ENCODE measurements at places on chromosomes 2 and 18.

DNA sequence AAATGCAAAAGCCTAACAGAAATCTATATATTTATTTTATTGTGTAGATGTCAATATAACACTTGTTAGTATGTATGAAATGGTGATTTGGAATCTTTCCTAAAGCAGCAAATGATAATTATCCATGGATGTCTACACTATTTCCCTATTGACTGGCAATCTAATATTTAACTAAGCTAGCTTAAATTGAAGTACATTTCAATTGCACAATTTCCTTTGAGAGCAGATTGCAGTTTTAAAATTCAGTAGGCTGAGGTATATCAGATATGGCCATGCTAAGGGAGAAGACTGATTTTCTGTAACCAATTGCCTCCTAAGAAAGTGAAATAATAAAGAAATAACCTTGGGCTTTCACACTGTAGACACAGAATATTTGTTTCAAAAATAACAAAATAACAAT, 90.1 kb upstream of the KCNJ3 start:
- DNase-seq: no peak

DNA sequence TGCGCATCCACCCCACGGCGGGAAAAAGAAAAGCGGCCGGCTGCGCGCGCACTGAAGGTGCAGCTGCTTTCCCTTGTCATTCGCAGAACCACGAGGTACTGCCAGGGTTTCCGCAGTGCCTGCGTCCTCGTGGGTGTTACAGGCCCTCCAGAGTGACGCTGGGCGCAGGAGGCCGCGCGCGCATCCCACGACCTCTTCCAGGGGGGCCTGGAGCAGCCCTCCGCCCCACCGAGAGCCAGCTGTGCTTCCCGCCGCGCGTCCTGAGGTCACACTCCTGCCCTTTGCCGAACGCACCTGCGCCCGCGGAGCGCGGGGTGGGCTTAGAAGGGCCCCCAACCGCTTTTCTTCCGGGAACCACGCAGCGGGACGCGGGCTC, 378 bp upstream of the IAH1 start:
- peak; percentile 37 for DNase-seq

DNA sequence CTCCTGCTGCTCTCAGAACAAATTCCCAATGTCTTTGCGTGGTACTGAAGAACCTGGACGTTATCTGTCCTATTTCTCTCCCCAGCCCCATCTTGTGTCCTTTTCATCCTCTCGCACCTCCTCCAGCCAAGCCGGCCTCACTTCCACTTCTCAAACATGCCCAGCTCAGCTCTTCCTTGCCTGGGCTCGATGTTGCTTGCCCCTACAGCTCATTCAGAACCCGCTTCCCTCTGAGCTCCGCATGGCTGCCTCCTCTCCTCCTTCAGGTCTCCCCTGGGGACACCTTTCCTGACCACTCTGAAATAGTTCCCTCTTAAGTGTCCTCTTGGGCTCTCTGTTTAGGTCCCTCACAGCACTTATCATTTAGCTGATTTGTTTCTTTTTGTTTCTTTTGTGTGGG, 6.7 kb upstream of the SMARCAL1 start:
- DNase-seq: no peak

- DNase-seq: no peak
These were observed 11.6 kb upstream of the MRPL19 start for GRCh38 chr2:75634945-75635344.

DNA sequence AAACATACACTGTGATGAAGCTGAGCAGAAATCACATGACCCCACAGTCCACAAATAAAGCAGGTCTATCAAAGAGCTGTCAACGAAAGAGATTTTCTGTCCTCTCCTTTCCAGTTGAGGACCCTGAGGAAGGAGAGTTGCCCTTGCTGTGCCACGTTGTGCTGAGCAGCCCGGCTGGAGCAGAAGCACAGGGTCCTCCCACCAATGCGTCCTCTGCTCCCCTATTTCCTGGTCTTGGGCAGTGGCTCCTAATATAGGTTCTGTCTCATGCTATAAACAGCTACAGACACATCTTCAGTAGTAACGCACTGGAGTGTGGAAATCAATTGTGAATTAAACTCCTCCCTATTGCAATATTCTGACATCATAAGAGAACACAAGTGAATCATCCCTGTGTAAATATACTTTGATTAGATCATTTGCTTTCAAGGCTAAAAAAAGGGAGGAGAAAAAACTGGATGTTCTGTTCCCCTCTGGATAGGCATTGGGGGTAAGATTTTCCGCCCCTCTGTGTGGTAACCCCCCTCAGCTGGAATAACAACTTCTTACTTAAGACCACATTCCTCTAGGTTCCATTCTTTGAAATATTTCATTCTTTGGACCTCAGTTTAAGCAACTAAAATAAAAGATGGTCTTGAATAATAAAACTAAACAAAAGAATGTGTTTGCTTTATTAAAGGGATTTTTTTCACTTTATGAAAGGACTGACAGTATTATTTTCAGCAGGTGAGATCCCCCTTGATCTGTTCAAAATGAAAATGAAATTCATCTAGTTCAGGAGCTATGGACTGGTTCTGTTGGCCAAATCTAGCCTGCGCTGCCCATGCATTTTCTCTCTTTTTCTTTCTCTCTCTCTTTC, 8.3 kb upstream of the RHOB start:
- DNase-seq: peak; percentile 98

- DNase-seq: no peak
These were observed 142.9 kb upstream of the ZSWIM2 start for GRCh38 chr2:186991766-186992417.

DNA sequence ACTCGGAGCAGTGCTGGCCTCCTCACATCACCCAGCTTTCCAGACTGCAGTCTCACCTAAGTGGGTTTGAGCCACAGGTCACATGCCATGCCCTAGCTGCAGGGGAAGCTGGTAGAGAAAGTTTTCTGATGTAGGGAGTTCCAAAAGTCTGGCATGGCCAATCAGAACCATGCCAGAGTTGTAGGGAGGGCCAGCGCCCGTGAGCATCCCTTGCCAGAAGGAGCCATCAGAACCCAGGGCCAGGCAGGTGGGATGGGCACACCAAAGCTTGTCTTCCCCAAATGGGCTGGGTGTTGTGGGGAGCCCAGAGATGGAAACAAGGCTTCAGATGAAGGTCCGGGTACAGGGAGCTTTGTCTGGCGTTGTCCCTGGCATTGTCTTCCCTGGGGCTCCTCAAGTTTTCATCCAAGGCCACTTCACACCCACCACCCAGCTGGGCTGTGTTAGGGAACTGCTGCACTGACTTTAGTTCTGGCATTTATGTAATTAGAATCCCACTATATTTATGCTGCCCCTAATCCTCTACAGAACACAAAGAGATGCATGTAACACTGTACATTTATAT, 247.9 kb downstream of the KLHL29 start:
- DNase-seq: no peak

- no peak for DNase-seq
These were observed 49.5 kb downstream of the ASB1 start for GRCh38 chr2:238476258-238476657.

- no peak for DNase-seq
These were observed 55.9 kb downstream of the ICOS start for GRCh38 chr2:203992509-203992908.

GRCh38 chr2:201148434-201148990, 32.5 kb downstream of the CFLAR start:
- DNase-seq: no peak

DNA sequence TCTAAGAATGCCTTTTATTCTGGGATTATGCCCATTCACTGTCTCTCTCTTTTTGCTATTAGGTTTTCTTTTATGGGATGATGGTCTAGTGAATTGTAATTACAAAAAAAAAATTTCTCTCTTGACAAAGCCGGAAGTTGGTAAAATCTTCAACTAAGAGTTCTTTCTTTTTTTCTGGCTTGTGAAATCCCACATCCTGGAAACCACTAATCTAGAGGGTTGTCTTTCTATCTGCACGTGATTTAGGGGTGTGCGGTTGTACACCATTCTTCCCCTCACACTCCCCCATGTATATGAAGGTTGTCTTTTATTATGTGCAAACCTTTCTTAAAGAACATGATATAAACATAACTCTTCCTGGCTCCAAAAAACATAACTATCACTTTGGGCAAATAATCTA, 52.0 kb downstream of the GATA6 start:
- DNase-seq: no peak

- no peak for DNase-seq
These were observed 52.8 kb downstream of the HYCC2 start for GRCh38 chr2:201018636-201019035.

DNA sequence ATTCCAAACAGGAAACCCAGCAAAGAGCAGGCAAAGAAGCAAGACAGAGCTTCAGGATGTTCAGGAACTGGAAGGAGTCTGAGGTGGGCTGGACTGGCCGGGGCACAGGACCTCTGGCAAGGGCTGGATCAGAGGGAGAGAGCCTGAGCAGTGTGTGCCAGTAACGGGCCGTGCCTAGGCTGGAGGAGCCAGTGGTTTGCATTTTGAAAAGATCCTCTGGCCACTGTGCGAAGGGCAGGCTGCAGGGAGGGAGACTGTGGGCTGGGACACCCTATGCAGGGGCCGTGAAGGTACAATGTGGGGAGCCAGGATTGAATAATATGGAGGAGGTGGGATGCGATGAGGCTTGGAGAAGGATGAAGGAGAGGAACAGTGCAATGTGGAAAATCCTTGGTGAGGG, 6.2 kb upstream of the SDC1 start:
- DNase-seq: no peak

GRCh38 chr2:111909079-111909478, 10.7 kb downstream of the MERTK start:
- no peak for DNase-seq

GRCh38 chr18:74507927-74508326, 11.8 kb downstream of the CNDP2 start:
- DNase-seq: no peak

GRCh38 chr2:143856978-143857377, 662.9 kb downstream of the ZEB2 start:
- DNase-seq: peak; percentile 28

DNA sequence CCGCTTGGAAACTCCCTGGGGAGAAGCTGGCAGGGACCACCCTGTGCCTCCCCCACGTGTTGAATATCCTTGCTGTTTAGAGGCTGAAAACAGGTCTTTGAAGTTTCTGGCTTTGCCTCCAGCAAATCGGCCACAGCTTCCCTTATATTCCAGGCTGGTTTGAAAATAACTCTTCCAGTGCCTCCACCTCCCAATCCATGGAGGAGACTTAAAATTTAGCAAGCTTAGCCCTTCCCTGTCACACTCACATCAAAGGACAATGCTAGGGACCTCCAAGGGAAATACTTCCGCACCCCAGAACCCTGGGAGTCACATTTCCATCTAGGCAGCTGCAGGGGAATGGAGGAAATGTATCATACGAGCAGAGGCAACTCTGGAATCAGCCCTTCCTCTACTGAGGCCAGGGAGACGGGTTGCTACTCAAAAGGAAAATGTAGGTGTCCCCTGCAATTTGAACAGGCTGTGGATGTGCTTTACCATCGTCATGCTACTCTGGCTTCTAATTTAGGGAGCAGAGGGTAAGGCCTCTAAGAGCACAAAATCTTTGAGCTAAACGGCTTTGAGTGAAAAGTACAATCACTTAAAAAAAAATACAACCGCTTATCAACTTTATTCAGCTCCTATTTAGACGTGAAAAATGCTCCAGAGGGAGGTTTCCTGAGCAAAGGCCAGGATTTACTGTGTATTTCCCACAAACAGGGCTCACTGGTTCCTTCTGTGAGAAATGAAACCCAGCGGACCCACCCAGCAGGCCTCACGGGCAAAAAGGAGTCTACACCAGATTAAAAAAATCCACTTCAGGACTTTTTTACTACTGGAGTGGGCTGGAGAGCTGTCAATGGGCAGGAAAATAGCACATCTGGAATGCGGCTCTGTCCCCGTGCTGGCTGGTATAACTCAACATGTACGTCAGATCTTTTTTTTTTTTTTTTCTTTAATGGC, 49.4 kb upstream of the PKDCC start:
- DNase-seq: peak; percentile 42

DNA sequence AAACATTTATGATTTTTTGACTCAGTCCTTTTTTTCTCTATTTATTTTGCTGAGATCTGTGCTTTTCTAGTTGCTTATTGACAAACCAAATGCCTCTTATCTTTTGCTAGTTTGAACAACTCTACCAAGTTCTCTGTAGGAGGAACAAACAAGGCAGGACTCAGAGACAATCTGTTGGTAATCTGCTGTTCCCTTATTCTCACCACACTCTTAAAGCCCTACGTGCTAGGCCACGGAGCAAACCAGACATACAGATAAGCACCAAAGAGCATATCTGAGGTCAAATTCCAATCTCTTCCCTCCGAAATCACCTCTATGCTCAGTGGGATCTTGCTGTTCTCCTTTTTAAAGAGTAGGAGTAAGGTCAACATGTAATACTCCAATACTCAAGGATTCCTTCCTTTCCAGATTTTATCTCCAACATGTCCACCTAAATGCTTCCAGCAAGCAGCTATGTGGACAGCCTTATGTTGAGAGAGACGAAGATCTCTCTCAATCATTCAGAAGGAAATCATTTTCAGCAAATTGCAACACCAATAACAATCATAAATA, 18.4 kb downstream of the FN1 start:
- DNase-seq: peak; percentile 68

All from fibroblast of mammary gland (primary cell).